ENCODE measurements at places on chromosomes 11 and 22.

- DNase-seq: peak; percentile 24
Measured at GRCh38 chr11:77823775-77824174, 2.8 kb downstream of the AAMDC start.

- DNase-seq: peak; percentile 48
Measured at GRCh38 chr11:7585816-7586215, 72.0 kb downstream of the PPFIBP2 start.

- DNase-seq: no peak
Measured at GRCh38 chr11:65293909-65294381, 20.7 kb upstream of the CDC42EP2 start.

- no peak for DNase-seq
Measured at GRCh38 chr22:29300807-29301601, 5.4 kb upstream of the GAS2L1 start.

GRCh38 chr11:87722756-87723565, 452.3 kb downstream of the RAB38 start:
- DNase-seq: peak; percentile 37

- peak; percentile 44 for DNase-seq
Measured at GRCh38 chr11:95456714-95457491, 225.9 kb upstream of the SESN3 start.

DNA sequence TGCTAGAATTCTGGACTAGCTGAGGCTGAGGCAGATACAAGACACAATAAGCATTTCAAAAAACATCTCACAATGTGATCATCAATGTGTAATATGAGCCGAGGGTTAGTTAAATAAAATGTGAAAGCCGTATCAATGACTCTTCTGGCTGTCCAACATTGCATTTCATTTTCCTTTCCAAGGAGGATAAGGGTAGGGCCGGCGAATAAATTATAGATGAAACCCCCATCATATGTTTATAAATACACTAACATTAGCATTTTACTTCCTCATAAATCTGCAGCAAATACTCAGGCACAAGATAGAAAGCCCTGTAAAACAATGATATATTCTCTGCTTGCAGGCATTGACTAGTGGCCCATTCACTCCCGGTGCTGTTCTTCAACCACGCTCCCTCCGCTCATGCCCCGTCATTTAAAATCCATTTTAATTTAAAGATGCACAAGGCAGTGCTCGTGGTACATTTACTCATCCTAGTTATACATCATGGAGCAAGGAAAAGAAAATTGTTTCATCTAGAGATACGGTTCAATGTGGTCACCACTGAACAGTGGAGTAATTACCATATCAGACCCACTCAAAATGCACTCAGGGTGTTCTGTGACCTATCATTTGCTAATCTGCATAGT, 59.9 kb upstream of the RCN1 start:
- DNase-seq: no peak

DNA sequence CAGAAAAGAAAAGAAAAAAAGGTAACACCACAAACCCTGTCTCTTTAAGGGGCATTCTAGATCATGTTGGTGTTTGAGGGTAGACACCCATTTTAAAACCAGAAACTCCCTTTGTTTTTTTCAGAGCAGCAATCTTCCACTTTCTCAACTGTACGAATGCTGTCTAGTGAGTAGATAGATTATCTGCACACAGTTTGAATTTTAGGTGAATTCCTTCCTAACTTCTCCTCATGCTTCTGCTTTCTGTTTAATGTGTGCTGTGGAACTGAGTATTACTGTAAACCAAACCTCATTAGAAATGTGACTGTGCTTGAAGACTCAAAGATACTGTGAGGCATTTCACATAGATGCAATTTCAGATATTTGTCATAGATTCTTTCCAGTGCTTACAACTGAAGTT, 102.4 kb downstream of the PRMT3 start:
- DNase-seq: no peak

DNA sequence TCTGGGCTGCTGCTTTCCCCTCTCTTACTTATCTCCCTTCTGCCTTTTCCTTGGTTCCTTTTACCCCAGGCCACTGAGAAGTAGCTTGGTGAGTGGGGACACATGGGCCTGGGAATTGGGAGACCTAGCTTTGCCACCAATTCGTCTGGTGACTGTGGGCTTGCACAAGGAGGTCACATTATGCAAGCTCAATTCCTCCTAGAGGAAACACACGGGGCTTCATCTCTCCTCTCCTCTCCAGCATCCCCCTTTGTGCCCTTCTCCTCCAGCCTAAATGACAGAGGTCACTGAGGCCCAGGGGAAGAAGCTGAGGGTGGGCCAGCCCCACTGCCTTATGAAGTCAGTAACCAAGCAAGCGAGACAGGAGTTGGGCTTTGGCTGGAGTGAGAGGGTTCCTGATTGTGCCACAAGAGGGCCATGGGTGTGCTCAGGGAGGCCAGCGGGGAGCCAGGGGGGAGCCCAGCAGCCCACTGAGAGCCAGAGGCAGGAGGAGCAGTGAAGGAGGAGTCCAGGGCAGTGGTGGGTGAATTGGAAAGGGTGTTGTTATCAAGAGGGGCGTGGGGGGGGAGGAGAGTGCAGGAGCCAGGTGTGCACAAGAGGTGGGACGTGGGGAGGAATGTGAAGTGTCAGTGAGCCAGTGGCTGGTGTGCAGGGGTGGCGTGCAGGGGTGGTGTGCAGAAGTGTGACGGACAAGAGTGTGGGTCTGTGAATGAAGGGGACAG, 2.0 kb downstream of the CLCF1 start:
- peak; percentile 70 for DNase-seq

DNA sequence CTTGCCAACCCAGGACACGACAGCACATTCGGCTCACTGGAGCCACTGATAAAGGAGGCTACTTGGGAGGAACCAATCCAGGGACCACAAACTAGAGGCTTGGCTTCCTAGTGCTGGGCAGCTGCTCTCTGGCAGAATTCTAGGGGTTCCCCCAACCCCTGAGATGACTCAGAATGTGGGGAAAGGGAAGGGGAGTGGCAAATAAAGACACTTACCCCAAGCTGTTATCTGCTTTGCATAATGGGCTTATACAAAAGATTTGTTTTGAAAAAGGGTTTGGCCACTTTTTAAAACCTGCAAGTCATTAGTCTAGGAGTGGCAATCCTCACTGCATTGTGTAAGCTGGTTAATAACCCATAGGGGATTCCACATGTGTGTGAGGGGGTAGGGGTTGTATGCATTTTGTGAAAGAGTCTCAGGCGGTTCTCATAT, 64.1 kb upstream of the LMO1 start:
- DNase-seq: no peak

- no peak for DNase-seq
Measured at GRCh38 chr22:25478528-25478927, 85.9 kb upstream of the GRK3 start.

- no peak for DNase-seq
Measured at GRCh38 chr22:19807161-19807913, 46.8 kb downstream of the TBX1 start.

- no peak for DNase-seq
Measured at GRCh38 chr11:73394416-73395296, 18.5 kb downstream of the RELT start.

GRCh38 chr11:37718431-37718999, 1120.5 kb upstream of the RAG2 start:
- no peak for DNase-seq

DNA sequence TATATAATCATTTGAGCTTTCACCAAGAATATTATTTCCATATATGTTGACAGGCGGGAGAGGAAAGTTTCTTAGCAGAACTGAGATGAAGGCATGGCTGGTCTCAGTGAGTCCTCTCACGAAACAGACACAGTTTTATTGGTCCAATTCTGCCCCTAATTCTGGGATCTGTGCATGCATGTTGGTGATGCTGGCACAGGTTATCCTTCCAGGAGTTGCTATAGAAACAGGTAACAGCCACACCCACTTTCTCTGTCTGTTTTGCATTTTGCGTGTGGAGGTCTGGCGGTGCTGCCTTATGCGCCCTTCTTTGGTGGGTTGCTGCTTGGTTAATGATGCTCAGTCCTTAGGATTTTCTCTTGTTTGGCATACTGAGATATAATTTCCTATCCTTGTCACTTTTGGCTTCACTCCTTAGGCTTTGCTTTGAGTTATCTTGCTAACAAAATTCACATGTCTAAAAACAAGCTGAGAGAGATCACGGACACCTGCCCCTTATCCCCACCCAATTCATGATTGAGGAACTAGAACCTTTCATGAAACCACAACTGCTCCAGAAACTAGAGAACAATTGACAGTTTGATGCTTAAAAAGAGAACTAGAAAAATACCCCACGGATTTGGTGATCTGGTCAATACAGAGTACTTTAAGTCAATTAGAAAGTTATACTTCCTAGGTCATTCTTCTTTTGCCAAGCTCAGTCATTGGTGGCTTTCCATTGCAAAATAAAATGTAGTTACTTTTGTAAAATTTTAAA, 189.3 kb downstream of the FAT3 start:
- no peak for DNase-seq

DNA sequence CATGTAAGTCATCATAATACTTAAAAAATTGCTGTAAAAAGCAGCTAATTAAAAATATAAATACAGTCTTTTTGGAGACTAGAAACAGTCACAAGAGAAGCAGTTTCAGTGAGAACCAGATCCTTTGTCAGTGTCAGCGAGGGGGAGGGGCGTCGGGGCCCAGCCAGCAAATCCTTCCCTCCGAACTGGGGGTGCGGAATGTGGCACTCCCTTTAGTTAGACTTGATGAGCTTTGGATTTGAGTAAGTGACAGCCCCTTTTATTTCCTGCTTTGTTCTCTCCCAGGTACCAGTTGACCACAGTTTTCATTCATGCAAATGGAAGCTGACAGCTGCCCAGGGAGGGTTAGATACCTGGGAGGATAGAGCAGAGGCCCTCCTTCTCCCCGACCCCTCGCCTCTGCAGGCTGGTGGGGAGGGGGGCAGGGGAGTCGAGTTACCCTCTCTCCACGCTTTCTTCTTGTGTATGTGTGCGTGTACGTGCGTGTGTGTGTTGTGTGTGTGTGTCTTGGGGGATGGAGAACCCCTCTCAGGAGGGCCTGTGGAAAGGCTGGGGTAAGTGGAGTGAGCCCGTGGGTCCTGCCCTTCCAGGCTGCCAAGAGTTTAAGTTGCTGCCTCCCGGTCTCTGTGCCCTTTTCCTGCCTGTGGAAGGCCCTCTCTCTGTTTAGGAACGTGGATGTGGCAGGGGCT, 38.3 kb downstream of the PTPRJ start:
- no peak for DNase-seq

DNA sequence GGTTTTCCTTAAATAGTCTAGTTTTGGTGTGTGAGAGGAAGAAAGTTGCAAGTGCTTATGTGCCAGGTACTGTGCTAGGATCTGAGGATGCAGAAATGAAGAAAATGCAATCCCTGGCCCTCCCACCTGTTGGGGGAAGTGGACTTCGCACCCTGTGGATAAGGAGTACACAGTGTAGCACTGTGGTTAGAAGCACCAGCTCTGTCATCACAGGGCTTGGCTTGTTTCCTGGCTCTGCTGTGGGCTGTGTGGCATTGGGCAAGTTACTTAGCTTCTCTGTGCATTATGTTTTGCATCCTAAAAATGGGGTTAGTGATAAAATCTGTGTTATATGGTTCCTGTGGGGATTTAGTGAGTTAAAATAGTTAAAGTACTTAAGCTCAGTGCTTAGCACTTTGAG, 68.2 kb downstream of the ENDOD1 start:
- DNase-seq: no peak

GRCh38 chr22:41780746-41781505, 19.6 kb upstream of the CCDC134 start:
- peak; percentile 45 for DNase-seq

- no peak for DNase-seq
Measured at GRCh38 chr11:122354025-122354697, 238.1 kb upstream of the BLID start.

Data from fibroblast of skin of scalp (primary cell).